ENCODE measurements at places on chromosomes 2 and 18. TPM values are rescaled to one million over a fixed set of nuclear protein-coding genes. Genes with fewer than 3 reads are reported as not detected.

Gene UGT1A8
- total RNA-seq, result not detected

Gene ITGB6
- 27.1 TPM for total RNA-seq

Gene STARD7
- 50.9 TPM for total RNA-seq

Gene DRC1
- not detected for total RNA-seq

Gene C2orf92
- total RNA-seq, result 2.3 TPM

Gene MLPH
- total RNA-seq, result 436 TPM

Gene GPR45
- total RNA-seq, result not detected

Gene AFF3
- 78.8 TPM for total RNA-seq

Gene GRHL1
- 3.2 TPM for total RNA-seq

Gene FOXD4L1
- total RNA-seq, result 0.58 TPM

Gene FHOD3
- 7.9 TPM for total RNA-seq

Gene MPP4
- not detected for total RNA-seq

Data from stomach (tissue), 19 donors.